NAMALWA (cell line): ENCODE measurements at places on chromosomes 11 and 22.

DNA sequence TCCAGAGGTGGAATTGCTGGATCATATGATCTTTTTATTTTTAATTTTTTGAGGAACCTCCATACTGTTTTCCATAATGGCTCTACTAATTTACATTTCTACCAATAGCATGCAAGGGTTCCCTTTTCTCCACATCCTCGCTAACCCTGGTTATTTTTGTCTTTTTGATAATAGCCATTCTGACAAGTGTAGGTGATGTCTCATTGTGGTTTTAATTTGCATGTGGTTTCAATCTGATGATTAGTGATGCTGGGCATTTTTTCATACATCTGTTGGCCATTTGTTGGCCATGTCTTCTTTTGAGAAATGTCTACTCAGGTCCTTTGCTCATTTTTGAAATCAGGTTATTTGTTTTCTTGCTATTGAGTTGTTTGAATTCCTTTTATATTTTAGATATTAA, 15.4 kb upstream of the OR4D5 start:
- DNase-seq = no peak

- DNase-seq = no peak
Measured at GRCh38 chr11:119625206-119625978, 103.6 kb downstream of the NECTIN1 start.

DNA sequence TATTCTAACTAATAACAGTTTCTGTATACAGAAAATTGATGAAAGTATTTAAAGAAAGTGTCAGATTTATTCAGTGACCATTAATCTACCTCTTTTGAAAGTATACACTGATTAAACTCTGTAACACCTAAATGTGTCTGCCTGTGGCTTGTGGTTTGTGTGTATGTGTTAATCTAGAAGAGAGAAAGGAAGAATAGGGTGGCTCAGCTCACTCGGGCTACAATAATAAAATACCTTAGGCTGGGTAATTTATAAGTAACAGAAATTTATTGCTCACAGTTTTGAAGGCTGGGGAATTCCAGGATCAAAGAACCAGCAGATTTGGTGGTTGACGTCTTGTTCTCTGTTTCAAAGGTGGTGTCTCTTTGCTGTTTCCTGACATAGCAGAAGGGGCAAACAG, 13.6 kb upstream of the OR5AS1 start:
- DNase-seq = no peak

DNA sequence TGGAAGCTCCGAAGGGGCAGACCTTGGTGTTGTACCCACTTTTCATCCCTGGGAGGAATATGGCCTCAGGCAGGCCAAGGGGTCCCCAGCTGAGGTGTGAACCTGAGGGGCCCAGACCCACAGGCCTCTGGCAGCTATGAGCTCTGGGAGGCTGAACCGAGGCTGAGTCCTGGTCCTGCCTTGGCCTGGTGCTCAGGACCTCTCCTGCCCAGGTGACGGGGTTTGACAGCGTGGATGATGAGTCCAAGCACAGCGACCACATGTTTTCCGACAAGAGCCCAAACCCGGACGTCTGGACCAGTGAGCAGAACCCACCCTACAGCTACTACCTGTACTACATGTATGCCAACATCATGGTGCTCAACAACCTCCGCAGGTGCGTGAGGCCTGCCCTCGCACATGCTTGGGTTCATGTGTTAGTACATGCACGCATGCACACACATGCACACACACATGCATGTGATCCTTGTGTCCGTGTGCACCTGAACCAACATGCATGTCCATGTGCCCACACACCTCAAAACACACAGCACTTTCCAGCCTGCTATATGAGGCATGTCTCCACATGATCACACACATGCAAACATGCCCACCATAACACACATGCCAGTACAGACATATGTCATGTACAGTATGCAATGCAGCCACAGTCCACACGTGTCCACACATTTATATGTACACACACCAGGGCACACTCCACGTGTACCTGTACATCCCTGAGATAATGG, 40.9 kb downstream of the RNF141 start:
- no peak for DNase-seq

DNA sequence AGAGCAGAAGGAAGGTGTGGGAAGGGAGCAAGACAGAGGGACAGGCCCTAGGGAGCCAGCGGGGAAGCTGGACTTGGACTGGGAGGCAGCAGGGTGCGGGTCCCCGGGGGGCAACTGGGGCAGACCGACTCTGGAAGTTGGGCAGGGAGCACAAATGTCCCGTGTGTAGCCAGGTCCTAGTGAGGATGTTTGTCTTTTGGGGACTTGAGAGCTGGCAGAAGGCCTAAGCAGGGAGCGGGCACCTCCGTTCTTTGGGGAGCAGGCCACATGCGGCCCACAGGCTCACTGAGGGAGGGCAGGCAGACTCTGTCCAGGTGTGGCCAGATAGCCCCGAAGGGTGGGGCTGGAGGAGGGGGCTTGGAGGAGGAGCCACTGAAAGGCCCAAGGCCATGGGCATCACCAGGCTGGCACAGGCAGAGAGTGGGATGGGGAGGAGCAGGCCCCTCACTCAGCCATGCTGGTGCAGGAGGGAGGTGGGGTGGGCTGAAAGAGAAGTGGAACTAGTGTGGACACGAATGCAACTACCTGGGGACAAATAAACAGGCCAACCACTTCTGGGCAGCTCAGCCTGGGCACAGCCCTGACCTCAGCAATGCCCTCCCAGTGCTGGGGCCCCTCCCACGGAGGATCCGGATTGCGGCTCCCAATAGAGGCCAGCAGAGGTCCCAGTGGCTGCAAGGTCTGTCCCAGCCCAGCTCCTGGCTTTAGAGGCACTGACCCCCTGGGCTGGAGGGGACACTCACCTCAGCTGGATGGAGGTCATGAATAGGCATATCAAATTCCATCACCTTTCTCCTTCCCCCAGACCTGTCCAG, 1.3 kb upstream of the SCARF2 start:
- DNase-seq = no peak

- DNase-seq = peak; percentile 32
Measured at GRCh38 chr22:22825213-22825593, 62.4 kb upstream of the IGLL5 start.

GRCh38 chr22:45507798-45508197, 5.1 kb downstream of the FBLN1 start:
- DNase-seq = no peak

DNA sequence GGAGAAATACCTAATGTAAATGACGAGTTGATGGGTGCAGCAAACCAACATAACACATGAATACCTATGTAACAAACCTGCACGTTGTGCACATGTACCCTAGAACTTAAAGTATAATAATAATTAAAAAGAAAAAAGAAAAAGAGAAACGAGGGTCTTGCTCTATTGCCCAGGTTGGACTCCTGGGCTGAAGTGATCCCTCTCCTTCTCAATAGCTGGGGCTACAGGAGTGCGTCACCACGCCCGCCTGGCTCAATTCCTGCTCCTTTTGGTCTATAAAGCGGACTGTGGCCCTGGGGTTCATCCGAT, 521 bp upstream of the PTS start:
- DNase-seq = no peak

- DNase-seq = no peak
Measured at GRCh38 chr11:120098503-120099020, 39.4 kb downstream of the TRIM29 start.

DNA sequence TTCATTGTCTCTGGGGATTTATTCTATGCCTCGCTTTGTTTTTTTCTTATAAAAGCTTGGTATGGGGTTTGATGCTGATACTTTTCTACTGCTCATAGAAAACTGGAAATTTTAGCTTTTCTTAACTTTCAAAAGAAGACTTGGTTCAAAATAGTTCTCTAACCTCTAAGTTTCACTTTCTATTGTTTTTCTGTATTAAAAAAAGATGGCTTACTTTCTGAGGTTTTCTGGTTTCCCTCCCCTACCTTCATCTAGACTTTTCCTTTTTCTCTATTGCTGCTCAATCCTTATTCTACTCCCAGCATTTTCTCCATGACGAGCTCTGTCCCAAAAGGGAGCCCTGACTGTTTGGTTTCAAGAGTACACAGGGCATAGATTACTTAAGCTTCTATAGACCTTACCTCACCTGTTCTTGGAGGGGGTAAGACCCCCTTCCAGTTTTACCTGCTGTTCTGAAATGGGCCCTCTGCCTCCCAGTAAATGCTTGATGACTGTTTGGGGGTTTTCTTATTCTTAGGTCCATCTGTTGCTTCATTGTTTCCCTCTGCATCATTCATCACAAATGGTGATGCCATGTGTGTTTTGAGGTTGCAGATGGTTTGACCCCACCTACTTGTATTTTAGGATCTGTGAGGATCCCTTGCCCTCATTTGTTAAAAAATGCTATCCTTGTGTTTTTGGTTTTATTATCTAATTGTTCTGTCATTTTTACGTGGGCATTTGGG, 29.5 kb downstream of the DNHD1 start:
- DNase-seq = no peak

- DNase-seq = no peak
Measured at GRCh38 chr11:44615041-44615755, 49.7 kb downstream of the CD82 start.

- no peak for DNase-seq
Measured at GRCh38 chr22:44071781-44072326, 47.8 kb downstream of the PARVB start.

- no peak for DNase-seq
Measured at GRCh38 chr11:74566146-74566960, 26.0 kb upstream of the POLD3 start.

GRCh38 chr11:69385144-69385820, 91.3 kb downstream of the MYEOV start:
- no peak for DNase-seq

GRCh38 chr11:67395555-67396258, 3.9 kb downstream of the RAD9A start:
- DNase-seq = no peak

GRCh38 chr11:57626895-57627294, 22.8 kb downstream of the YPEL4 start:
- DNase-seq = no peak

GRCh38 chr22:32964411-32965057, 93.6 kb downstream of the SYN3 start:
- DNase-seq = no peak

- DNase-seq = peak; percentile 92
Measured at GRCh38 chr11:59273373-59273841, 60.7 kb upstream of the MPEG1 start.

GRCh38 chr11:130114726-130115125, 44.9 kb upstream of the ST14 start:
- no peak for DNase-seq

- no peak for DNase-seq
Measured at GRCh38 chr11:61298663-61299244, 3.6 kb upstream of the VWCE start.

DNA sequence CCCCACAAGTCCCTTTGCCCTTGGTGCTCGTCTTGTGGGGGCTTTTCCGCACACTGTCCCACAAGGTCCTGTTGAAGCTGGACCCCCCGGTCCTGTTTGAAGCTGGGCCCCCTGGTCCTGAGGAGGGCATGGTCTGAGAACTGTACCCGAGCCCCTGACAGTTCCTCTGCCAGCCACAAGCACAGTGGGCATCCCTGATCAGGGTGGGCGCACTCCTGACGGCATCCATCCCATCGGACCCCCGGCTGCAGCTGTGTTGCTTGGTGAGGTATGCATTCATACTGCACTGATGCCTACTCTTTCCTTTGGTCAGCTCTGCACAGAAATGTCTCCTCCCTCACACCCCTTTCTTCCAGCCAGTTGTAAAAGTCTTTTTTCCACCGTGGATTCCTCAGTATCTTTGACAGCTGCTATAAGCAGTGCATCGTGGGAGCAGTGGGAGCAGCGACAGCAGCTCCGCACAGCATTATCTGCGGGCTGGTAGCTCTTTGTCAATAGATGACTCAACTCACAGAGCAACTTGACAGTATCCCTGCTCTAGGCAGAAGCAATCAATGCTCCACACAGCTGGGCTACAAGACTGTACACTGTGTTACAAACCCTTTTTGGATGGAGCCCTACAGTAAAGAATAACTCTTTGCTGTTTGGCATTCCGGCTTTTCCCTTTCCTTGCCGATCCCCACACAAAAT, 1030.8 kb upstream of the CCDC90B start:
- DNase-seq = no peak

- DNase-seq = no peak
Measured at GRCh38 chr11:122100037-122100755, 15.8 kb downstream of the BLID start.

GRCh38 chr11:91272089-91272488, 952.5 kb upstream of the FAT3 start:
- no peak for DNase-seq

DNA sequence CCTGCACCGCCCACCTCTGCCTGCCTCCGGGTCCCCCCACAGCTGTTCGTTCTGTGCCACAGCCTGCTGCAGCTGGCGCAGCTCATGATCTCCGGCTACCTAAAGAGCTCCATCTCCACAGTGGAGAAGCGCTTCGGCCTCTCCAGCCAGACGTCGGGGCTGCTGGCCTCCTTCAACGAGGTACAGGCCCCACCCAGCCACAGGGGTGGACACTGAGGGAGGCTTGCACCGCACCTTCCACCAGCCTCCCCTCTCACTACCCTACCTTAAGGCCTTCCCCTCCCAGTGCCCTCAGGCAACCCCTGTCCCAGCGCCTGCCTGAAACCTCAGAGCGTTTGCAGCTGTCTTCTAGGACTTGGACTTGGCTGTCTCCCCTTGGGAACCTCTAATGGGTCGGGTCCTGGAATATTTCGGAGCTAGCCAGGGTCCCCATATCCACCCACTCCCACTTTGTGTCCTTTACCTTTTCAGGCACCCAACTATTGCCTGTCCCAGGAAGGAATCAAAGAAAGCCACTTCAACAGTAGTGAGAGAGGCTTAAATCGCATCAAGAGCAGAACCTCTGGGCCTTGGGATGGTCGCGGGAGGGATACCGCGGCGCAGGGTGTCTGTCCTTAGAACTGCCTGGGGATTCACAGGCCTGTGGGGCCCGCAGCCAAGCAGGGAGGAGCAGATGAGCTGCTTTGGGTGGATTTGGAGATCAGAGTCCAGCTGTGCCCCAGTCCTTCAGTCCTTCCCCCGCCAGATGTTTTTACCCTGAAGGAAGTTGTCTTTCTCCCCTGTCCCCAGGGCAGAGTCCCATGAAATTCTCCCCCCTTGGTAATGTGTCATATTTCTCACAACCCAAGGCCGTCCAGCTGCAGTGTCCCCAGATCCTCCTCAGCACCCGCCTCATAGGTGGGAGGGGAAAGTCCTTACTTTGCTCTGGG, 13.3 kb downstream of the SLCO2B1 start:
- no peak for DNase-seq

- DNase-seq = peak; percentile 20
Measured at GRCh38 chr11:46247659-46248058, 29.8 kb upstream of the CREB3L1 start.

DNA sequence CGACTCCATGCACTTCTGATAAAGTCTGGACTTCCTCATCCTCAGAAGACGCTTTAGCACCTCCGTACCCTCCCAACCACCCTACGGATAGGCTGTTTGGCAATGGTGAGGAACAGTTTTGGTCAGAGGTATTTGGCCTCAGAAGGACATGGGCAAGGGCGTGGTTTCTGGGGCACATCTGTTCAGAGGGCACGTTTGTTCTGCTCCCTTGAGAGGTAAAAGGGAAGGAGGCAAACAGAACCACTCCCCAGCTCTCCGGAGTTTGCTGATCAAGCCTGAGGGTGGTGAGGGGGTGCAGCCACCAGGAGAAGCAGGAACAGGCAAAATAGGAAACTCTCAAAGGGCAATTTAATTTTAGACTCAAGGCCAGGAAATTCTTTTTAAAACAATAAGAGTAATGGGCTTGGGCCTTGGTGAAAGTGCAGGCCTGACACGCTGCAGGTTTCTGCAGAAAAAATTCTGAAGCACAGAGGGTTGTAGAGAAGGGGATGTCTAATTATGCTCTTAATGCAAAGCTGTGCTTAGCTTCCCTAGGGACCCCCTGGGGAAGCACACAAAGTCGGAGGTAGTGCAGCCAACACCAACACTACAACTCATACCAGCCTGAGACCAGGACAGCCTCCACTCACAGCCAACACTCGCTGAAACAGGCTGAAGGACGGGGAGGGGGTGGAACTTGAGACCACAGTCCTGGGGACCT, 23.3 kb downstream of the ETS1 start:
- peak; percentile 71 for DNase-seq
